Amniotic stem cell (primary cell): ENCODE measurements at places on chromosomes 4 and X.
A peak's percentile ranks its signal among the peaks of the same experiment; 100 is the strongest.

- DNase-seq = no peak
Observed at GRCh38 chr4:77358315-77358928, 201.4 kb downstream of the CCNG2 start.

DNA sequence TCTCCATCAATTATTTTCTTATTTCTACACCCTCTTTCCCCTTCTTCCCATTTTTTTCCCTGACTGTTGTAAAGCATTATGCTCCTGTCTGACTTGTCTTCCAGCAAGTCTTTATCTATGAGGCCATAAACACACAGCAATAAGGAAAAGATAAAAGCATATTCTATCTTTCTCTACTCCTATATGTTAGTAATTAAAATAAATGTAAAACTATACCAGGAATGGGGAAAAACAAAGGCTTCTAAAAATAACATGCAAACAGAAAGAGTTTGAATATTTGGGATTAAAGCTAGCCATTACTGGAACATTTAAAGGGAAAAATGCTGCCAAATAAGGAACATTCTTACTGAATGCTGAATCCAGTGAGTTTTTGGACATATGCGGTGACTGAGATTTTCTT lies 471.7 kb upstream of the HS3ST1 start:
- no peak for DNase-seq

DNA sequence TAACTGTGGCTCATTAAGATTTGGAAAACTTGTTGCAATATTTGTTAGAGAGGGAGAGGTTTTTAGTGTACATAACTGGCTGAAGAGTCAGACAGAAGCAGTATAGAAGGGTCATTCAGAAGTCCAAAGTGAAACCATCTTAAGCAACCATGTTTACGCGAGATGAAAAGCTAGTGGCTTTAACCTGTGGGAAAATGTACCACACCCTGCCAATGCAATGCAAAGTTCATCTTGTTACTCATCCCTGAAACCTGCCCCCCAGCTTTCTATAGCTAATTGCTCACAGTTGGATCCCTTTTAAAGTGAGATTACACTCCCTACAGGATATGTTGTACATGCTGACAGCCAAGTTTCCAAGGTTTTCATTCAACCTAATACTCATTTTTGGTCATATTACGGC lies 96.7 kb upstream of the RAPGEF2 start:
- no peak for DNase-seq

- no peak for DNase-seq
Observed at GRCh38 chrX:24515447-24515846, 50.4 kb downstream of the PDK3 start.

GRCh38 chrX:69229436-69229835 lies 64.2 kb upstream of the PJA1 start:
- DNase-seq = no peak

GRCh38 chrX:153868576-153869472 lies 17.1 kb downstream of the L1CAM start:
- no peak for DNase-seq

DNA sequence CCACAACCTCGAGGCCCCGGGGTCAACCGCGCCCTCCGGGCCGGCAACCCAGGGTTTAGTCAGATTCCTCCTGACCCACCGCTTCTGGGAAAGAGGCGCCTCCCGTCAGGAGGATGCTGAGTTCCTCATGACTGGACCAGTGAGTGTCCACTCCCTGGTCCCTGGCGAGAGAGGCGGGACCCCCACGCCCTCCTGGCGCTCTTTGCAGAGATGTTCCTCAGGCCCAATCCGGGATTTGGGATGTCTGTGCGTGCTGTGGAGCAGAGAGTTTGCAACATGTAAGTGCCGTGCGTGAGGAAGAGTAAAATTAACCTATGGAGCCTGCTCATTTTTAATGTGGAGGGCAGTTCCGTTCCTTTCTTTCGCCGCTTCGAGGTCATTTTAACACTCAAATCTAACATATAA lies 824 bp upstream of the UGDH start:
- peak; percentile 77 for DNase-seq

GRCh38 chrX:13024986-13025385 lies 19.4 kb downstream of the FAM9C start:
- DNase-seq = no peak

- no peak for DNase-seq
Observed at GRCh38 chr4:189840356-189840755, 100.3 kb upstream of the FRG1 start.

DNA sequence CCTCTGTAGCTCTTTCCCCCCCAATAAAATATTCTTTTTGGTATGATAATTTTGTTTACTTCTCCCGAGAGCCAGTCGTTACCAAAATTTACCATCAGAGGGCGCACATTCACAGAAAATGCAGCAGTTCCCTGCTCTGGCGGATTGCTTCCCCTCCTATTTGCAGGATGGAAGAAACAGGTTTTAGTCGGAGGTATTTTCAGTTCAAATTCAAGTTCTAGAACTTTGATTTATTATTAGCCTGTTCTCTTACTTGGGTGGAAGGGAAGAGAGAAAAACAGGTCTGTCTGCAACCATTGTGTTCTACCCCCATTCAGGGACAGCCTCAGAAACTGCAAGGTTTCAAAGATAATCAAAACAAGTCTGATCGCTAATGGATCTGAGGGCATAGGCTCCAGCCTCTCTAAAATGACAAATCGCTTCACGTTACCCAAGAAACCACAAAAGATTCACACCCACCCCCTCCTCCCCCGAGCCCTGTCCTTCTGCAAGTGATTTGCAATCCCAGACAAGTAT lies 263.8 kb upstream of the RPS6KA3 start:
- DNase-seq = peak; percentile 1

- no peak for DNase-seq
Observed at GRCh38 chr4:3305610-3306371, 13.0 kb downstream of the RGS12 start.

DNA sequence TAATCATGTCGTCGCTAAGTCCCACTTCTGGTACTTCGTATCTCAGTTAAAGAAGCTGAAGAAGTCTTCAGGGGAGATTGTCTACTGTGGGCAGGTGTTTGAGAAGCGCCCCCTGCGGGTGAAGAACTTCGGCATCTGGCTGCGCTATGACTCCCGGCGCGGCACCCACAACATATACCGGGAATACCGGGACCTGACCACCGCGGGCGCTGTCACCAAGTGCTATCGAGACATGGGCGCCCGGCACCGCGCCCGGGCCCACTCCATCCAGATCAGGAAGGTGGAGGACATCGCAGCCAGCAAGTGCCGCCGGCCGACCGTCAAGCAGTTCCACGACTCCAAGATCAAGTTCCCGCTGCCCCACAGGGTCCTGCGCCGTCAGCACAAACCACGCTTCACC lies 11.3 kb downstream of the PNCK start:
- DNase-seq = no peak

- DNase-seq = no peak
Observed at GRCh38 chr4:177879851-177880250, 437.6 kb upstream of the AGA start.

DNA sequence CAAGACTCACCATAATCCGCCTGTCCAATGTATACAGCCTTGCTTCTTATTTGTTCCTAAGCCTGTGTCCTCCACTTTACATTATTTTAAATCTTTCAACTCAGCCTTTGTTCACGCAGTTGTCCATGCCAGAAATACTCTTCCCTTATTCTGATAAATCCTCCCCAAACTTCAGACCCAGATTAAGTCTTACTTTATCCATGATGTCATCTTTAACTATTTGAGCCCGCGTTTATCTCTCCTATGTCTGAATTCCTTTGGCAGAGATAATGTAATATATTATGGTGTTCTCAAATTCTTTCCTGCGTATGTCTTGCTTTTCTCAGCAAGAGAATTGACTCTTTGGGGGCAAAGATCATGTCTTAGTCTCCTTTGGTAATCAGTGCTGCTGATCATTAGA lies 129.6 kb downstream of the LUZP4 start:
- no peak for DNase-seq

GRCh38 chr4:140704964-140705363 lies 51.2 kb downstream of the TBC1D9 start:
- DNase-seq = no peak

DNA sequence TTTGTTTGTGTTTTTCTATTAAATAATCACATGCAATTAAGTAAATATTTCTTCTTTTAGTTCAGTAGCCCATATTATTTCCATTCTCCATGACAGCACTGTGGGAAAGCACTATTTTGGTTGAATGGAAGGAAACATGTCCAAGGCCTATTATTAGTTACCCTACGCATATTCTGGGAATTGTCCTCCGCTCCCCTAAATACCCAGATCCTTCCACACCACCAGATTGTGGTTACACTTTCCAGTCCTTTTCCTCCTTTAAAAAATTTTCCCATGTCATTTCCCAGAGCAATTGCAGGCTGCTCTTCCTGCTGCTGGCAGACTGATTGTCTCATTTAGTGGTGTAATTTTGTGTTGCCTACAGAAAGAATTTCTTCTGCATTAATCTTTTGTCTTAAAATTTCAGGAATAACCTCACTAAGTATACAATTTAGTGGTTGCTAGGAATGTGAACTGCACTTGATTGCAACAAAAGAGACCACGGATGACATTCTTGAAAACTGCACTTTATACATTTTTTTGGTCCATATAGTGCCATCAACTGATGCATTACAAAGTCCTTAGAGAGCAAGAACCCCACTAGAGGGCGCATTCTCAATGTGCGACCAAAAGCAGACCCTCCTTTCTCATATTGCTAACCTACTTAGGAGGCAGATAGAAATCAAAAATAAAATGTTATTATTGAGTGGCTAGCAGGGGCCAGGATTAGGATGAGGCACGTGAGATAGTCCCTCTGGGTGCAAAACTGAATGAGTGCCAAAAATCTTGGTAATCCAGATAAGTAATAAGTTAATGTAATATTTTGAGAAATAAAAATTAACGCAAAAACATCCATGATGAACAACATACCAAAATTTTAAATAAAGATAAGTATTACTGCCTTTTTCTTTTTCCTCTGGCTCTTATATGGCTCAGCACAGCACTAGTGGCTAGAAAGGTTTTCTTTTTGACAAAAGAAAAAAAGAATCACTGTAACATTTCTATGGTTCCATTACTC lies 98.8 kb upstream of the IQCM start:
- DNase-seq = peak; percentile 75

GRCh38 chr4:23070848-23071570 lies 378.3 kb downstream of the GBA3 start:
- DNase-seq = no peak

DNA sequence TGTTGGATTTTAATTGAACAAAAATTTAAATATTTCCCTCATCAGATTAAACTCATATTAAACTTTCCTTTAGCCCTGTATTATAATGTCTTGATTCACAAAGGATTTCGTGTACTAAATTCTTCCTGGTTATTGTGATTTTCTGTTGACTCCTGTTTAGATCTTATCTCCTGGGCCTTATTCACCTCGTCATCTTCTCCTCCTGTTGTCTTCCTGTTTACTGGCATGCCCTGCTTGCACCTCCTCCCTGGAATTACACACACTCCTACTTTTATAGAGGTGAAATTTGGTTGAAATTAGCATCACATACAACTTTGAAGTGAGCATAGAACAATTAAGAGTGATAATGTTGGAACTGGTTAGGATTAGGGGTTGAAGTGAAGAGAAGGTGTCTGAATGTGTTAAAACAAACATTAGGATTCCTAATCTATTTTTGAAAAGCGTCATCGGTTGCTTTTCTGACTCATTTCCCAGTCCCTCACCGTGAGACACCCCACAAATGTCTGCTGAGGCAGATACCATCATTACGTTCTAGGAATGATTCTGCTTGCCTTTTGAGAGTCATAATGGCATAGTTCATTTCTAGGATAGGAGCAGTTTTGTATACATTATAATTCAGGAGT lies 32.5 kb downstream of the TLL1 start:
- DNase-seq = no peak

GRCh38 chr4:155119006-155119405 lies 89.4 kb upstream of the NPY2R start:
- DNase-seq = no peak

DNA sequence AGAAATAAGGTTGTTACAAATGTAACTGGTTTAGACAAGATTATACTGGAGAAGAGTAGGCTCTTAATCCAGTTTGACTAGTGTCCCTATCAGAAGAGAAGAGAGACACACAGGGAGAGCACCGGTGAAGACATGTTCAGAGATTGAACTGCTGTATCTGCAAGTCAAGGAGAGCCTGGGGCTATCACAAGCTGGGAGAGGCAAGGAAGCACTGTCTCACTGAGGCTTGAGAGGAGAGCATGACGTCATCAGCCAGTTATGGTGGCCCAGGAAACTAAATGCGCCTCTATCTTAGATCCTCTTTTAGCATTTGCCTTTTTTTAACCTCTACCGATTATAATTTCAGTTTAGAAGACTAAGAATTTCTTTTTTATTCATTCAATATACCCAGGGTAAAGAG lies 583.4 kb downstream of the TRAM1L1 start:
- DNase-seq = no peak
